ENCODE measurements at places on chromosomes 1 and 21.

DNA sequence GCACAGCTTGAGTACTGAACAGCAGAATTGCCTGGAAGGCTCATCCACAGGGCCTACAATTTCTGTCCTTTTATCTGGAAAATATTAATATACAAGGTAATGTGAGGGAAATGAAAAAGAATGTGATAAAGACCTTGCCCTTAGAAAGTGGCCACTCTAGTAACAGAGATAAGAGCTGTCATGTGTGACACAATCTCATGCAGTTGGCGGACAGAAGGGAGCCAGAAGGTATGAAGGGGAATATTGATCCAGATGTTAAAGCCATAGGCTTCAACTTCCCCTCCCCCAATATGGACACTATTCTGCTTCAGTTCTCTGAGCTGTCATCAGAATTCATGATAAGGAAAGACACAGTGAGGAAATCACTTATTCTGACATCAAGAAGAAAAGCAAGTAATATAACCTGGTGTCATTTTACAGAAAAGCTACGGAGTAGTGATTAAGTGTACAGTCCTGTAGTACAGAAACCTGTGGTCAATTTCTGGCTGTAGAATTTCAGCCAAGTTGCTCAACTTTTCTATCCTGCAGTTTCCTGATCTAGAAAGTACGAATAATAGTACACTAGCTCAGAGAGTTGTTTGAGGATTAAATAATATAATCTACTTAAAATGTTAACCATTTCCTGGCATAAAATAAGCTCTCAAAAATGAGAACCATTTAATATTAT lies 572.1 kb downstream of the DPYD start:
- DNase-seq: no peak

DNA sequence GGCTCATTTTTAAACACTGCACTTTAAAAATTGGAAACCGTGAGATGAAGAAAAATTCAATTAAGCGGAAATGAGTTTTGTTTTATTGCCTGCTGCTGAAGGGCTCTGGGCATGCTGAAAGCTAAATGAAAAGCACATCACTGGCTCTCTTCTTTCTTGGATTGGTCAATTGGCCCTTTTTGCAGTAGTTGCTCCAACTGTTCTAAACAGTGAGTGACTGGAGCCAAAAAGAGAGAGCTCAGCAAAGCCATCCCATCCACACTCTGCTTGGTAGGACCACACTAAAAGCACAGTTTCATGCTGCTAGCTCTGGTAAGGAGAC lies 48.1 kb downstream of the LHX4 start:
- DNase-seq: no peak

GRCh38 chr1:161763522-161764098 lies 2.5 kb upstream of the ATF6 start:
- DNase-seq: peak; percentile 14

DNA sequence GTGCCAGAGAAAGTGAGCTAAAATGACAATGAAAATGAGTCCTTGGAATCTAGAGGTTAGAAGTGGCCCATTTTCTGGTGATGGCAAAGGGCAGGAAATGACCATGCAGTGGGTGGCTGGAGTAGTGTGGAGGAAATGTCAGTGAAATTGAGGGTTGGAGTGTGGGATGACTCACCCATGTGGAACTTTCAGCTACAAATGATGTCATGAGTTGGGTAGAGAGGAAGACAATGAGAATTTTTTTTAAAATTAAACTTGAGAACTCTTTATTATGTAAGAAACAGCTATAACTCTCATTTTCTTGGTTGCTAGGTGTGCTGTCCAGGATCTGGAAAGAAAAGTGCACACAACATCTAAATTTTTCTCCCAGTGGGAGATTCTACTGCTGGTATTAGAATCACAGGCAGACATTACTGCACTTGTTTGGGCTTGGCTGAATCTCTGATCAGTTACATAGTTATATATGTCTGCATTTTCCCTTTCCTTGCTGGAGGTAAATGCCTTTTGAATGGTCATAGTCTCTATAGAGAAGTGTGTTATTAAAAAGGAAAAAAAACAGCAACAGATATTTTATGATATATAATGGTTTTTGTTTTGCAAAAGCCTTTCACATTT lies 56.8 kb upstream of the GNG12 start:
- DNase-seq: no peak

GRCh38 chr1:86445919-86446318 lies 21.9 kb downstream of the CLCA2 start:
- DNase-seq: no peak

- no peak for DNase-seq
Observed at GRCh38 chr1:25765923-25766589, 33.9 kb upstream of the SELENON start.

DNA sequence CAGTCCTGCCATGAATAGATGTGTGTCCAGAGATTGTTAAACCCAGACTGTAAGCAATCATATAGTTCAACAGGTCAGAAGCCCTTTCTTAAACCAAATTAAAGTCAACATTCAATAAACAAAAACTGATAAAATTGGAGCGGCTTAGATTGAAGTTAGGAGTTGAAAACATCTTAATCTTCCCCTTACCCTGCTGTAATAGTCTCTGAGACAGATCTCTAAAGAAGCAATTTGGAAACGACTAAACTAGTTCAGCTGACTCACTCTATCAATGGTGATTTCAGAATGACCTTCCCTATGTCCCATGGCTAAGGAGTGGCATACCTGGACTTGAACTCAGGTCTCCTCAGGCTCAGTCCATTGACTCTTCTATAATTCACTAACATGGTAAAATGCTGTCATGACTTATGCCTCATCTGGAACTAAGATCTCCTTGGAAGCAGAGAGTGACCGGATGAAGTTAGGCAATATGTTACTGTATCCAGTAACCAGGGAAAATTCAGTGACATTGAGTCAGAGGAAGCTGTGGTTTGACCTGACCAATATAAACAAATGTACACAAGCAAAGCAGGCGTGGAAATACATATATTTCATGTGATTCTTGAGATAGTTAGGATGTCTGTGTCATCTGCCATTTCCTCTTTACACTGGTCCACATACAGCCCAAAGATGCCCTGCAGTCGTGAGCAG lies 30.1 kb downstream of the SGIP1 start:
- DNase-seq: no peak

GRCh38 chr1:241412646-241413045 lies 55.6 kb upstream of the RGS7 start:
- no peak for DNase-seq

DNA sequence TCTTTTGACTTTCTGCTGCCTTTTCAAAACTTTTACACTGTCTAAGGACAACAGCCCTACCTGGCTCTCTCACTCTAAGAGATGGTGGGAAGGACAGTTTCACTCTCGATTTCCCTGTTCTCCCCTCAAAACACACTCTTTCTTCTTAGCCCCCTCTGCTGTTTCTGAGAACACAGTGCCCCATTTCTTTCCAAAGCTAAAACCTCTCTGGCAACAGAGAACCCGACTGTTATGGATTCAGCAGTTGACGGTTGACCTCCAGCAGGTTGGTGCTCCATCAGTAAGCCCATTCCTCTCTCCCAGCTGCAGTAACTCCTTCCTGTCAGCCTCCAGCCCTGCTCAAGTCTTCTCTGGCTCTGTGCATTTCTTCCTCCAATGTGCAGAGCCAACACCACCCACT lies 88.2 kb upstream of the ABCD3 start:
- no peak for DNase-seq

- DNase-seq: no peak
Observed at GRCh38 chr1:57142999-57143398, 177.2 kb upstream of the C8B start.

GRCh38 chr1:201820413-201820812 lies 8.5 kb upstream of the IPO9 start:
- no peak for DNase-seq

- DNase-seq: no peak
Observed at GRCh38 chr1:109897259-109897955, 13.2 kb upstream of the CSF1 start.

- no peak for DNase-seq
Observed at GRCh38 chr1:33211972-33212371, 30.1 kb upstream of the TRIM62 start.

DNA sequence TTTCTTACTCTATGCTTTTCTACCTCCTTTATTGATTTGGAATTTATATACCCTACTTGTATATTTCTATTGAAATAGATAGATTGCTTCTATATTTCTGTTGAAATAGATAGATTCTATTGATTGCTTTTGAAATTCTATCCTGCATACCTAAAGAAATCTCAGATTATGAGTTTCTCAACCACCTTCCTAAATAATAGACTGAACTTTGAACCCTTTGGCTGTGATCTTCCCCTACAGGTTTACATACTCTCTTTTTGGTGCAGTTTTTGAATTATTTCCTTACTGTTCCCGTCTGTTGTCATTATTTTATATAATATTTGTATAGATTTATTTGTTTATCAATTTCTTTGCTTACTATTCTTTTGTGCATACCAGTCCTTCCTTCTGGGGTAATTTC lies 20.4 kb upstream of the CSF3R start:
- DNase-seq: no peak

GRCh38 chr1:228478912-228479711 lies 8.1 kb upstream of the RNF187 start:
- no peak for DNase-seq

DNA sequence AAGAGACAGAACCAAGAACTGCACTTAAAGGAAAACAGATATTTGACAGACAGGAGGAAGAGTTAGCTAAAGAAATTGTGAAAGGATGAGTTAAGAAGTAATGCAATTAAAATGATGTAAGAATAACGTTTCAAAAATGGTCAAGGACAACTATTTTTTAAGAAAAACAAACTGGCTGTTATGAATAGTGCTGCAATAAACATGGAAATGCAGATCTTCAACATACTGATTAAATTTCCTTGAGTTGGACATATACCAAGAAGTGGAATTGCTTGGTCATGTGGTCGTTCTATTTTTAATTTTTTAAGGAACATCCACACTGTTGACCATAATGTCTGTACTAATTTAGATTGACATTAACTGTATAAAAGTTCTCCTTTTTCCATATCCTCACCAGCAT lies 23.1 kb upstream of the PHTF1 start:
- DNase-seq: no peak

DNA sequence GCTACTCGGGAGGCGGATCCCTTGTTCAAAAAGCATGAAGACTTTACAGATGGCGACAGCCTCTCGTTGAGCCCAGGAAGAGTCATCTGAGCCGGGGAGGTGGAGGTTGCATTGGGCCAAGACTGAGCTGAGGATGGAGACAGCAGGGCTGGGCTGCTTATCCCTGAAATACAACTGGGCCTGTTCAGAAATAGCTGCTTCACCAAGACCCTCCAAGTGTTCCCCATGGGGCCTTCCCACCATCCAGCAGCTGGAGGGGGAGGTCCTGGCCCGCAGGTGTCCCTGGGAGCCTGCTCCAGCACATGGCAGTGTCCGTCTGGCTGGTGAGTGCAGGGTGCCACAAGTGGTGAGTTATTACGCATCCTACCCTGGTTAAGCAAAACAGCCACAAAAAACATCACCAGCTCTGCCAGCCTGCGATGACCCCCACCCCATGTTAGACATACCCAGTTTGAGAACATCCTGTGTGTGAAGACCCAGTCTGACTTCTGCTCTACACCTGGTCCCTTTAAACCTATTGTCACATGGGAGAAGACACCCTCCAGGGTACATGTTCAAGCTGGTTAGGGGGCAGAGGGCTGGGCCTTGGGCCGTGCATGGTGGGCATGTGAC lies 93.1 kb upstream of the TMPRSS2 start:
- DNase-seq: no peak

GRCh38 chr1:5386371-5386770 lies 605.9 kb downstream of the NPHP4 start:
- no peak for DNase-seq

DNA sequence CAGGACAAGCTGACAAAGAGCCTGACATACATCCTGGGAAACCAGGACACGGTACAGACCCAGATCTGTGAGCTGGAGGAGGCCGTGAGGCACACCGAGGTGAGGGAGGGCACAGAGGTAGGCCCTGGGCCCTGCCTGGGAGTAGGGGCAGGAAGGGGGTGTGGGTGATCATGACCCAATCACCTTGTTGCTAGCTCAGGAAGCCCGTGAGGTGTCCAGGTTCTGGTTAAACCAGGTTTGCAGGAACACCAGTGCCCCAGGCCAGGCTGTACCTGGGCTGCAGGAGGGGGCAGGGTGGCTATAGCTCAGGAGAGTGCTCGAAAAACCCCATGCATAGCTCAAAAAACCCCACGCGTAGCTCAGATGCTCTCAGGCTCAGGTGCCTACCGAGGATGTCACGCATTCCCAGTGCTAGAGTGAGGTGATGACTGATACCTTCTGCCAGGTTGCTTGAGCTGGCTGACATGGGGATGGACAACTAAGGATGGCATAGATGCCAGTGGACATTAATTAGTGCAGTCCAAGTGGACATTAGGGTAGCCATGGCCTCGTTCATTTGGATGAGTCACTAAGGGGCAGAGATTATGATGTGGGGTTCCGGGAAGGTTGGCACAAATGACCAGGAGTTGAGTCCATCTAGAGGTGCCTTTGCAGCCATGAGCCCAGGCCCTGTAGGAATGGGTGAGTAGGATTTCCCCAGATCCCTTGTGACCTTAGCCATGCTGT lies 3.7 kb downstream of the TRIM46 start:
- no peak for DNase-seq

- DNase-seq: no peak
Observed at GRCh38 chr1:115337633-115338456, at the start of gene NGF. NGF (minus strand) TSS chr1:115338249; CDS start chr1:115286795, 51,454 bp downstream.

GRCh38 chr1:176773038-176773437 lies 310.1 kb downstream of the PAPPA2 start:
- DNase-seq: no peak

DNA sequence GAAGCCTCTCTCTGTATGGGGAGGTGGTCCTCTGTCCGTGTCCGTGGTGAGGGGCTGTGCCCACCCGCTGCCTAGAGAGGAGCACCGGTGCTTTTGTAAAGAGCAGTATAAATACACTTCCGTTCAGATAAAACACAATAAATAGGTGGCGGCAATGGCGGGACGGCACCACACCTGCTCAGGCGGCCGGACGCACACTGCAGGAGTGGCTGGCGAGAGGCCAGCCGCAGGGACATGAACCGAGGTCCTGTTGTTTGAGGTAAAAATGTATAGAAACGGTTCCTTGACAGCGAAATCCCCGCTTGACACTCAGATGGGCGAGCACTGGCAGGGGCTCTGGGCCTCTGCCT lies 40.8 kb downstream of the KRTAP10-1 start:
- no peak for DNase-seq

GRCh38 chr1:203075236-203076030 lies 10.4 kb downstream of the MYOG start:
- DNase-seq: no peak

DNA sequence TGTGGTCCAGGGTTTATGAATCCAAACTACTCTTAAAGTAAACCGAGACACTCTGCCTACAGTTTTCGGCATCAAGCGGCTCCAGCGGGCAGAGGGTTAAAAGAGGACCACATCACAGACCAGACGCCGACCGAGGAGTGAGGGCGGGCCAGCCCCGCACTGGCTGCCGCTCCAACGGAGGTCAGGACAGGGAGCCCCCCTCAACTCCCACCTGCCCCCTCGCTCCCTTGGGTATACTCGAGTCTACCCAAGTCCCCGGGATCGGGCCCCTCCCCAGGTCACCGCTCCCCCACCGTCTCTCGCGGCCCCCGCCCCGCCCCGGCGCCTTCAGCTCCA lies 312 bp downstream of the ARNT start:
- DNase-seq: no peak

- no peak for DNase-seq
Observed at GRCh38 chr21:36688324-36688723, 10.6 kb upstream of the SIM2 start.

All from activated CD8-positive, alpha-beta memory T cell treated with anti-CD3 and anti-CD28 coated beads for 4 hours (primary cell).